ENCODE measurements at places on chromosomes 13 and 19.

DNA sequence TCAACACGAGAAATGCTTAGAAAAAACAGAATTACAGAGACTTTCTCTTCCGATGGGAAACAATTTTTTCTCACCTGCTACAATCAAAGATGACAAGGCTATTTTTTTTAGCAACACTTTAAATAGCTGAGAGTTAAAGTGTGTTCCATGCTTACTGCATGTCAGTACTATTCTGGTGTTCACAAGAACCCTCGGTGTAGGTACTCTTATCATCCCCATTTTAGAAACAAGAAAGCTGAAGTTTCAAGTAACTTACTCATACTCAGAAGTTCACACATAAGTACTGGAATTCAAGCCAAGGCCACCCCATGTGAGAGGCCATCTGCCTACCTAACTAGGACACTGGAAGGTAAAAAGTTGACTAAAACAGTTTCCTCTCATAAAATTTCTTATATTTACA, 9.0 kb upstream of the TNFRSF19 start:
- no peak for DNase-seq

GRCh38 chr19:49125025-49125731, 5.8 kb downstream of the PPFIA3 start:
- DNase-seq, result no peak

DNA sequence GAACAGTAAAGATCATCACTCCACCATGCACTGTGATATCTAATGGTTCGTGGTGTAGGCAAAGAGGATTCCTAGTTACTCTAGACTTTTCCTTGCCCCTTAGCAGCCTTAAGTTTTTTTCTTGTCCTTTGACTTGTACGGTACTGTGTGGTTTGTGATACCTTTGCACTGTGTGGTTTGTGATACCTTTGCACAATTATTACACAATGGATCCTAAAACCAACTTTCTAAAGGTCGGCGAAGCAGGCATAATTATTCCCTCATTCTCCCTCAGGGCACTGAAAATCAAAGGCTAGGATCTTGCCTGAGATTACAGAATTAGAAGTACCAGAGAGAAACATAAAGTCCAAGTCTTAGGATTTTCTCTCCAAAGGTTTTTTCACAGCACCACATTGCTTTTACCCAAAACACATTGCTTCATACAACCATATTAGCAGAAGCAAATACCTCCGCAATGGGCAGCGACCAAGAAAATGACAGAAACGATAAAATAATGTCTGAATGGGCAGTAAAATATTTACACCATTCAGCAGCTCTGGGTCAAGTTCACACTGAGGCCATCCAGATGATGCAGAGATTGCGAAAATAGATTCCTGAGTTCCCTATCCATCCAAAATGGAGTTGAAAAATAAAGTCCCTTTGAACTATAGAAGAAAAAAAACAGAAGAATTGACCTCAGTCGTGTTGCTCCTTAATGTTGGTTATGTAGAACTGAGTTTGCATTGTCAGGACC, 106.4 kb downstream of the FGF14 start:
- DNase-seq, result no peak

DNA sequence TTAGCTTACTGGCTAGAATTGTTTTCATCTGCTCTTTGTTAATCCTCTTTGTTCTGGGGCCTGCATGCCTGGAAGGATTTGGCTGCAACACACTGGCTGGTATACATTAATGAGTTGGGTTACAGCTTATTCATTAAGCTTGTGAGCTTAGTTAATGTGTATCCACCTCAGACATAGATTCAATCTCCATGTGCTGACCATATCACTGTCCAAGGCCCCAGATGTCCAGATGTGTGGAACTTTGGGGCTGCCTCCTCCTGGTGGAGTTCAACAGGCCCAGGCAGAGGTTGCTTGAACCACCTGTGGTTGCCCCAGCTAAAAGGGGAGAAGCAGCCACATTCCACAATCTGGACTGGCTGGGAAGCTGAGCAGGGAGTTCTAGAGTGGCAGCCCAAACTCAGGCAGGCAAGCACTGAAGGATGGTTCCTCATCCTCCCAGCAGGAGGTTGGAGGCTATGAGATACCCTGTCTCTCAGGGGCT, 5.4 kb downstream of the DIAPH3 start:
- DNase-seq, result no peak

DNA sequence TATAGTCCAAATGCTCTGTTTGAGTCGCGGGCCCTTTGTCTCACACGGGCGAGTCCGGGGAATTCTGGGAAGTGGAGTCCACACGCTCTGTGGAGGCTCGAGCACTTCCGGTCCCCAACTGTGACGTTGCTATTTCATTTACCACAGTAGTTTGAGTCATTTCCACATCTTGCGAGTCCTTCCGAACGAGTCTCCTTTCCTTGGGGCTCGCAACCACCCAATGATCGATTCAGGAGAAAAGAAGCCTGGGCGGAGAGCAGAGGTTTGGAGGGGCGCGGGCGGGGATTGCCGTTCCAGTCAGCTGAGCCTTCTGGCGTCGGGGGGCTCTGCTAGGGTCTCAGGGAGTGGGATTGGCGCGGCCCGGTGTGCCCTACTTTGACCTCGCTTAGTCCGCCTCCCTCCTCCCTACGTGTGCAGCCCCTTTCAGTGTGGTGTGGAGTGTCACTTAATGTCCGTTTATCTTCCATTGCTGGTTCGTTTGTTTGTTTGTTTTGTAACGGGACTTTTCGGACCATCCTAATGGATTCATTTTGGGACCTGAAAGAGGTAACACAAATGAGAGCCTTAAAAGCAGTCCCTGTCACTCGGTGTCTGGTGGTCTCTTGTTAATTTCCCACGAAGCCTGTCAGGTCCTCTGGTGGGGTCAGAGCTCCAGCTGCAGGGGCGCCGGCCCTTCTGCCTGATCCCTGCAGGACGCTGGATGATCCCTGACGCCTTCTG, at the start of gene ZNF222:
Gene ZNF222, plus strand, starts transcription at position 163 of the 720 bp plus-strand sequence. Its CDS starts 58 bp downstream, at position 221.
- DNase-seq, result peak; percentile 70

- DNase-seq, result no peak
These were observed 13.3 kb downstream of the CD37 start for GRCh38 chr19:49348305-49349189.

DNA sequence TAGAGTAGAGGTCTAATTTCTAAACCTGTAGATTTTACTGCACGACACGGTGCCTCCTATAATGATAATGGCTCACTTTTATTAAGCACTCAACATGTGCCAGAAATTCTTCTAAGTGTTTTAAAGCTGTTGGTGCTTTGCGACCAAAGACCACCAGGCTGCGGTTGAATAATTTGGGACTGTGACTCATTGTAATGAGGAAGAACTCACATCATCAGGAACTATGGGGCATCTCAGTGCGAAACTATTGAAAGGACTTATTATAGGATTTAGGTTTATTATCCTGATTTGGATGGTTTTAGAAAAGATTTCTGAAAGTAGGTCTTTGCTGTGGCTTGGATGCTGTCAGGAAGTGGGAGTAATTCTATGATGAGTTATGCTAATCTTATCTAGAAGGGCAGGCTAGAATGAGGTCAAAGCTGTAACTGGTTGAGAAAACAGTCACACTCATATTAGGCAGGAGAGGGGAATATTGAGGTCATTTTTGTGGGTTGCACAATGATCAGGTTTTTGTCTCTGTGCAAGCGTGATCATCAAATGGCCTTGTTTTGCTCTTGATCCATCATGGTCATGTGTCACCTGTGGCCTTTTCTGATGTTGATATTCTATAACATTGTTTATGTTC, 266.8 kb downstream of the PCDH20 start:
- DNase-seq, result no peak

DNA sequence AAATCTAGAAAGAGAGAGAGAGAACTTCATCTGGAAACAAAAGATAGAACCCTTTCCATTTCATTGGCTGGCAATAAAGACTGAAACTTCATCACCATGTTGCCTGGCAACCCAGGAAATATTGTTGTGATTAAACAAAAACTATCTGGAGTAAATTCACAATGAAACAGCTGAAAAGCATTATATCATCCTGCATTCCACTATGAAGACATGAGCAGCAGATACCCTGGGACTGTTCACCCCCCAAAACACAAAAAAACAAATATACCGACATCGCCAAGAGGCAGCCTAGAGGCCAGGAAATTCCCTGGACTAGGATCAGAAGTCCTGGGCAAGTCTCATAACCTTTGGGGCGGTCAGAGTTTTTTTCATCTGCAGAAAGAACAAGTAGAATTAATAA, 158.3 kb downstream of the FOXO1 start:
- DNase-seq, result no peak

GRCh38 chr19:4088975-4089374, 22.3 kb upstream of the ZBTB7A start:
- no peak for DNase-seq

GRCh38 chr13:65505941-65506340, 1724.2 kb downstream of the PCDH9 start:
- no peak for DNase-seq

GRCh38 chr19:42461700-42462324, 19.1 kb upstream of the CXCL17 start:
- no peak for DNase-seq

DNA sequence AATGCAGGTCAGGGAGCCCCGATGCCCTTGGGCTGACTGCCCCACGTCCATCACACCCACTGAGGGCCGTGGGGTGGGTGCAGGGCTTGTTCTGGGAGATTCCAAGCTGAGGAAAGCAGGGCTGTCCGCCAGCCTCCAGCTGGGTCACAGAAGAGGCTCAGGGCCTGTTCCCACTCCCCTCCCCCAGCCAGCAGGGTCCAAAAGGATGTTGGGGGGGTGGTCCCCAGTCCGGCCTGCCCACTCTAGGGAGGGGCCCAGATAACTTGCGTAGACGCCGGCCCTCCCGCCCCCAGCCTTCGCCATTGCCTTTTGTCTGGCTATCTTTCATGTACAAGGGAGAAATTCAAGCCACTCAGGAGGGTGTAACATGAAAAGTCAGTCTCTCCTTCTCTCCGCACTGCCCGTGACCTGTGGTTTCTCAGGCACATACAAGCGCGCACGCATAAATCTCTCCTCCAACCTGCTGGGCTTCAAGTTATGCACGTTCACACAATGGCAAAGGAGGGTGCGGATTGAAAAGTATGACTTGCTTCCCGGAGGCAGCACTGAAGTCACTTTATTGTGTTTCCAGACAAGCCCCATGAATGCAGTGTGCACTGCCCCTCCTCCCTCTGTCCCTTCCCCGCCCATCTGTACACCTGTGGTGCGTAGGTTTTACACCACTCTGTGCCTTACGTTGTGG, 20.2 kb downstream of the CARM1 start:
- DNase-seq, result no peak

- DNase-seq, result no peak
These were observed 4.9 kb downstream of the SSC5D start for GRCh38 chr19:55493052-55493644.

GRCh38 chr13:77377016-77377415, 50.1 kb upstream of the MYCBP2 start:
- DNase-seq, result no peak

- DNase-seq, result no peak
These were observed 244.5 kb upstream of the CSNK1A1L start for GRCh38 chr13:37349916-37350315.

- no peak for DNase-seq
These were observed 38.8 kb upstream of the ALOX5AP start for GRCh38 chr13:30696278-30697176.

- no peak for DNase-seq
These were observed 13.0 kb downstream of the SAMD4B start for GRCh38 chr19:39355253-39355652.

DNA sequence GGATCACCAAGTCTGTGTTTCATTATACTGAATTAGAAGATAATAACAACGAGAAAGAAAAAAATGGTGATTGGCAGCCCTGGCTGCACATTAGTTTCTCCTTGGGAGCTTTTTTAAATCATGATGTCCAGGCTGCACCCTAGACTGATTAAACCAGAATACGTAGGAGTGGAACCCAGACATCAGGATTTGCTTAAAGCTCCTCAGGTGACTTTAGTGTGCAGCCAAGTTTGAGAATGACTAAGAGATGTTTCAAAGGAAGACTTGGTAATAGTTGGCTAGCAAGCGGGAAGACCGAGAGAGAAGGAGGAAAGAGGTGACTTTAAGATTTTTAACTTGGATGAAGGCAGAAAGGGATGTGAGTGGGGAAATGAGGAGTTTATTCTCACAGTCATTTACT, 71.4 kb upstream of the SERP2 start:
- no peak for DNase-seq

DNA sequence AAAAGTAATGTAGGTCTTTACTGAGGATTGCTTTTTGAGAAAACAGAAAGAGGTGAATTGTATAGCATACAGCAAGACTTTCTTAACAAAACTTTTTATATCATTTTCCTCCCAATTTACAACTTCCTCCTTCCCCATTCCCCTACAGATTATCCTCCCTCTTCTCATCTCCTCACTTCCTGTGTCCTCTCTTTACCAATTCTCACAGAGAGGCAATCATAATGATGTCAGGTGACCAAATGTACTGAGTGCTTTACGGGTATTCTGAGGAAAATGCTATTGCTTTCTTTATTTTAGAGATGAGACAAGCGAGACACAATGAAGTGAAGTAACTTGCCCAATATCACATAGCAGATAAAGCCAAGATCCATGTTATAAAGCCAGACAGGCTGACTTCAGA, 1.7 kb upstream of the MTMR6 start:
- no peak for DNase-seq

DNA sequence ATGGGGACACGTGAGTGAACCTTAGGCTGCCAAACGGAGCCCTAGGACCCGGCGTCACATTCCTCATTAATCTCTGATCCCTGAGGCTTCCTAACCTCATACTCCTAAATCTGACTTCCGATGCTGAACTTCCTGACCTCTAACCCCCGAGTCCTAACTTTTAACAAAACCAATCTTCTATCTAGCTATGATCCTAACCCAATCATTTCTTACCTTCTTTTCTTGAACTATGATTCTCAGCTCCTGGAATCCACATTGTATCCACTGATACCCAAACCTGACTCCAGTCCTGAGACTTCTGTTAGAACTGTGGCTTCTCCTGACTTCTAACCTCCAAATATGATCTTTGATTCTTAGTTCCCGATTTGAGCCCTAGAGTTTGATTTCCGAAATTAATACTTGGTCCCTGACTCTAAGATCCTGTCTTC, 447 bp downstream of the NFKBIB start:
- no peak for DNase-seq

GRCh38 chr13:30908416-30908980, 2.4 kb downstream of the MEDAG start:
- DNase-seq, result no peak

DNA sequence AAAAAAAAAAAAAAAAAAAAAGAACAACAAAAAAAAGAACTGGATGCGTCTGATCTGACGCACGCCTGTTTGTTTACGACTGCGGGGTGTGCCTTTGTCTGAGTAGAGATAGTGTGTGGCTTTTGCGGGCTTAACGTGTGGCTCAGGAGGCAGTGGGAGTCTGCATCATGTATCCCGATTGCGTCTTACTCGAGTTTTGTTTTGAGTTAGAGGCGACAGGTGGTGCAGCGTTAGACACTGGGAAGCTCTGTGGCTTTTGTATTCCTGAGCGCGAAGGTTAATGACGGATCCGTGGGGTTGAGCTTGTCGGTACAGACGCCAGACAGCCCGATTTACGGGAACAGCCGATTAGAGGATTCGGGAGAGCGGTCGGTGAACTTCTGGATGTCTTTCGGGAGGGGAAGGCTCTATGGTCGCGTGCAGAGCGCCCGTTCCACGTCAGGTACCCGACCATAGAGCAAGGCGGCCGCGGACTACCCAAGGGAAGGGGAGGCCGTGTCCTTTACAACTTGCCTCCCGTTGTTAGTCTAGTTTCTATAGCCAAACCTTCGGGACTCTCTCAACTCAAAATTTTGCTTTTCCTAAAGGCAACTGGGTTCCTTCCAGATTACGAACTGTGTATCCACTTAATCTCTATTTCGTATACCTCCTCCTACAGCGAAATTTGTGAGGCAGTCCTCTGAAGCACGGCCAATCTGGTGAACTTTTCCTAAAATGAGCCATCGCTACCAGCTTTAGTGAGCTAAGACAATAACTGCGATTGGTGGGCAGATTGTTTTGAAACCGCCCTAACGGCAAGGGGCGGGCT, 926 bp upstream of the HNRNPUL1 start:
- peak; percentile 61 for DNase-seq

GRCh38 chr13:40186626-40187323, 479.7 kb downstream of the FOXO1 start:
- no peak for DNase-seq

All from stimulated activated CD4-positive, alpha-beta T cell treated with anti-CD3 and anti-CD28 coated beads, Interleukin-2, amount 100 ng/mL, for 4 hours (primary cell).